ENCODE measurements at places on chromosomes 16 and 17.

DNA sequence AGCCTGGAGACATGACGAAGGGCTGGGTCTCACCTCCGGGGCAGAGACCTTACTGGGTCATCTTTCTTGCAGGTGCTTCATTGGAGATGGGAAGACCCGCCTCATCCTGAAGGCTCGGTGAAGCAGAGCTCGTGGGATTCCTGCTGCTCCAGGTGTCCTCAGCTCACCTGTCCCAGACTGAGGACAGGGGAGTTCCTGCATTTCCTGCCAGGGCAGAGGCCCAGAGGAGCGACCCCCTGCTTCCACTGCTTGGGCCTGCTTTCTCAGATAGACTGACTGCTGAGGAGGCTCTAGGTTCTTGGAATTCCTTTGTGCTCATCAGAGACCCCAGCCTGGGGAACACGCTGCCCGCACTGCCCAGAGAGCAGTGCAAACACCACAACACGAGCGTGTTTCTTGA, 11.6 kb downstream of the AQP8 start:
- DNase-seq, result no peak

- DNase-seq, result no peak
These were observed 10.2 kb upstream of the EIF1 start for GRCh38 chr17:41678411-41678906.

GRCh38 chr17:16911141-16911937, 60.6 kb downstream of the TNFRSF13B start:
- no peak for DNase-seq

- DNase-seq, result no peak
These were observed at the start of gene EVI2B for GRCh38 chr17:31313982-31314781. EVI2B (minus strand) TSS chr17:31314054; CDS start chr17:31305609, 8,445 bp downstream.

DNA sequence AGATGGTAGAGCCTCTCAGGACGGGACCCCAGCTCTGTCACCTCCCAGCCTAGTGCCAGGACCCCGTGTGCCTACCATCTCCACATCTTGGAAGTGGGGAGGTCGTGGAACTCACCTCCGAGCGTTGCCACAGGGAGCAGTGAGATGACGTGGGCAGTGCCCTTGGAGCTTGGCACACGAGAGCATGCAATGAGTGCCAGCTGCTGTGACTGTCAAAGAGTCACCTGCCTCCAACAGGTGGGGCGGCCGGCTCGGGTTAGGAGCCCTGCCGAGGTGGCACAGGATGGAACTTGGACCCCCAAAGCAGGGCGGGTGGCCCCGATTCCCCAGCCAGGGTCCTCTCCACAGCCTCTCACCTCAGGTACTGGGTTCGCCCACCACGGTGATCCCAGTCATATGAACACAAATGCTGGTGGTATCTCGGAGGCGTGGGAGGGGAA, 5.5 kb downstream of the VPS4A start:
- no peak for DNase-seq

DNA sequence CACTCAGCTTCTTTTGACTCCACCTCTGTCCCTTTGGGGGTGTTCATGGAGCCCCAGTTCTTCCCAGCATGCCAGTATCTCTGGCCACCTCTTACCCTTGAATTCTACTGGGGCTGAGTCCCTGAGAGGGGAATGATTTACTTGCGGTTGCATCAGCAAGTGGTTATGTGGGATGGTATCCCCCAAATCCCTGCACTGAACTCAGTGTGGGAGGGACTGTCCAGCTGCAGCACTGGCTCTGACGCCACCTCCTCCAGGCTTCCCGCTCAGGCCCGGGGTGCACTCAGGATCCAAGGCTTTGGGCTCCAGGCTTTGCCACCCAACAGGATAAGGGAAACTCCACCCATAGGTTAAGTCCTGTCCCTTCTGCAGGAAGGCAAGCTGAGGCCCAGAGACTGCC, 21.1 kb upstream of the BRD7 start:
- peak; percentile 27 for DNase-seq
